Osteoblast (primary cell): ENCODE measurements at places on chromosomes 16 and 17. TPM values are rescaled to one million over a fixed set of nuclear protein-coding genes. Genes with fewer than 3 reads are reported as not detected.
A peak's percentile ranks its signal among the peaks of the same experiment; 100 is the strongest.

DNA sequence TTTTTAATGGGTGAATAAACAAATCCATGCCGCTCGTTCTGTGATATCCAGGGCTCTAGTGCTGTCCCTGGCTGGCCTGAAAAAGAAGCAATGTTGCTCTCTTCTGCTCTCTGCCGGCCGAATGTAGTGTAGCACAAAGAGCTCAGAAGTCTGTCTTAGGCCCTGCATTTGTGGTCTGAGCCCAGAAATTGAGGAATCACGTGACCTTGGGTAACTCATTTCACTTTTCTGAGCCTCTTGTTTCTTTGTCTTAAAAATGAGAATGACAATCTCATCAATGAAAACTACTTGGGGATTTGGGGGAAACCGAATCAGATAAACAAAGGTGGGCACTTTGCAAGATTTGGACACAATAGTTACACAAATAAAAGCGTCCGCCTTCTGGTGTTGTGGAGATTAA, 381.6 kb upstream of the ASIC2 start:
- DNase-seq, result no peak

GRCh38 chr17:55722742-55723487, at the start of gene TMEM100:
TSS of gene TMEM100 (minus strand) at chr17:55722864. CDS start at chr17:55721070, 1,794 bp downstream.
- peak; percentile 75 for DNase-seq

DNA sequence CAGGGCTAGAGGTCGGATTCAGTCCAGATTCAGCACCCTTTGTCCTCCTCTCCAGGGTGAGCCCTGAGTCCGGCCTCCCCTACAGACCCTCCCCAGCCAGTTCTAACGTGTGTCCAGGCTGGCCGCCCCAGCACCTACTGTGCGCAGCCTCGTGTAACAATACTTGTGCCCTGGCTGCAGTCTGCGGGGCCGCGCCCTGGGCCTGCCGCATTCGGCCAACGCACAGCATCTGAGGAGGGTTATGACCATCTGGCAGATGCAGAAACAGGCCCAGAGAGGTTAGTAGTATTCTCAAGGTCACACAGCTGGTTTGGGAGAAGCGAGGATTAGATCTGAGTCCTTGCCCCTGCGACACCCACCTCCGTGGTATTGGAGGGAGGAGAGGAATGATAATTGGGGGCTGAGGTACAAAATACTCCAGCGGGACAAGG, 968 bp downstream of the RIPOR1 start:
- peak; percentile 90 for DNase-seq

DNA sequence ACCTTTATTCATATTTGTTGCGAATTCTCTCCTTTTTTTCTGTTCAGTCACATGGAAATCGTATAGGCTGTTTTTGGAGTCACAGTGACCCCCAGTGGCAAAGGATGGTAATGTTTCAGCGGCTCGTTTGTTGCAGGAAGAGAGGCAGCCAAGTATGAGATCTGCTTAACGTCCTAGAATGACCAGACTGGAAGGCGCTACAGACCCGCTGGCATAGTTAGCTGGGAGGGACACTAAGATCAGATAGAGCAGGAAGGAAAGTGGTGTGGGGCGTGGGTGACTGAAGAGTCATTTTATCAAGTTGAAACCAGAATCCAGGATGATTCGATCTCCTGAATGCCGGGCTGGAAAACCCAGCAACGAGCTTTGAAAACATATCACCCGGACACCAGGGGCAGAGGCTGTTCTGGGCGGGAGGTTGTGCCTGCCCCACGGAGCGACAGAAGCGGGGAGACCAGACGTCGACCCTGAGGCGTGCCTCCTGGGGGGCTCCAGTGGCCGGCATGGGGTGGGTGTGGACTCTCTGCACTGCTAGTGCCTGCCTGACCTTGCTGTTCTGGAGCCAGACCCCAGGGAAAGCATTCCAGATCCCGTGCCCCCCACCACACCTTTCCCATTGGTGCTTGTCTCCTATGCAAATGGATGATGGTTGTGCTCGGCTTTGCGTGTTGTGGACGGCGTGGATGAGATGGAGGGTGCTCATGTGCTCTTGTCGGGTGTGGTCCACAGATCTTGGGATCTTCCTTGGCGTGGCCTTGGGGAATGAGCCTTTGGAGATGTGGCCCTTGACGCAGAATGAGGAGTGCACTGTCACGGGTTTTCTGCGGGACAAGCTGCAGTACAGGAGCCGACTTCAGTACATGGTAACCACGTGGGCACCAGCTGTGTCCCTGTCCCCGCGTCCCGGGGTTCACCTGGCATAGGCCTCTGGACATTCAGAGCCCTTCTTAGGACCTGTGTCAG, 7.7 kb downstream of the IL34 start:
- peak; percentile 93 for DNase-seq

DNA sequence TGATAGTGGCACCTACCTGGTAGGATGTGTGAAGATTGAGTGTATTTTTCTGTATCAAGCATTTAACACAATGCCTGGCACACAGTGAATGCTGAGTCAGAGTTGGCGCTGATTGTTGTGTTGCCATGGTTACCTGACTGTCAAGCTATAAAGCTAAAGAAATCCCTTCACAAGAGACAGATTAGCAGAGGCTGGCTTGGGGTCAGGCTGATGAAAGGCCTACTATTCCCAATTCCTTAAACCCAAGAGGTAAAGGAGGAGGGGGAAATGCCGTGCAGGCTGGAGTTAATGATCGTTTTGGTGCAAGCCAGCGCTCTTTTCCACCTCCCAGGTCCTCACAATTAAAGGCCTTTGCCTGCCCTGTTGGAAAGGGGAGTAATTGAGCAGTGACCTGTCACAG, 5.9 kb downstream of the CLEC19A start:
- no peak for DNase-seq

DNA sequence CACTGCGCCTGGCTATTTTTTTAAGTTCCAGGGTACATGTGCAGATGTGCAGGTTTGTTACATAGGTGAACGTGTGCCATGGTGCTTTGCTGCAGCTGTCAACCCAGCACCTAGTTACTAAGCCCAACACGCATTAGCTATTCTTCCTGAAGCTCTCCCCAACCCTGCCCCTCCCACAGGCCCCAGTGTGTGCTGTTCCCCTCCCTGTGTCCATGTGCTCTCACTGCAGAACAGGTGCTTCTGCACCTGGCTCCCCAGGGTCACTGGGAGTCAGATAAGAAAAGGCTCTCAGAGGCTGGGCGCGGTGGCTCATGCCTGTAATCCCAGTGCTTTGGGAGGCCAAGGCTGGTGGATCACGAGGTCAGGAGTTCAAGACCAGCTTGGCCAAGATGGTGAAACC, 6.2 kb downstream of the HASPIN start:
- no peak for DNase-seq

DNA sequence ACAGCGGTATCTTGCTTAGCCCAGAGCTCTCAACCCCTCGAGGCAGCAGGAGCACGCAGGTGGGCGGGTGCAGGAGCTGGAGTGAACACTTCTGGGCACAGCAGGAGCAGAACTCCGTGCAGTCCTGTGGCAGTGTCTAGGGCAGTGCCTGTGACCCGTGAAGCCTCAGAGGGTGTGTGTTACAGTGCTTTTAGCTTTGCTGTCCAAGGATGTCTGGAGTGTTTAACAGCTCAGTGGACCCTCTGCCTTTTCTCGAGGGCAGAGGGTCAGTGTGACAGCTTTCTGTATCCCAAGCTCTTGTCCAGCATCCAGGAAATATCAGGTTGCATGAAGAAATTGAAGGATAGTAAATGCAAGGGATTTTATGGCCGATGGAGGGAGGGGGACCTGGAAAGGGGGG, 16.4 kb upstream of the SSTR5 start:
- DNase-seq, result no peak

DNA sequence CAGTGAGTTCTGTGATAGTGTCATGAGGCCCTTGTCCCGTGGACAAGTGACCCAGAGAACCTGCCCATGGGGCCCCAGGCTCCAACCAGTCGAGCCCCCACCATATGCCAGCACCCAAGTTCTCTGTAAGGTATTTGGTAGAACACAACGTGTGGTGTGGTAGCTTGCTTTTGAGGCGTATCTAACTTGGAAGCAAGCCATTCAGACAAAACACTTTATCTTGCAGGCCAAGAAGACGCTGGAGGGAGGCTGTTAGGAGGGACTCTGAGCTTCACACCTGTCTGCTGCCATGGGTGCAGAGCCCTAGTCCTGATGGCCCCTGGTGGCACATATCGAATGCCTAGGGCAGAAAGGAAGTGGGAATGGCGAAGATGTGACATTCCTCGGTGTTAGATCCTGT, 1.6 kb downstream of the NDUFAF8 start:
- DNase-seq, result no peak

DNA sequence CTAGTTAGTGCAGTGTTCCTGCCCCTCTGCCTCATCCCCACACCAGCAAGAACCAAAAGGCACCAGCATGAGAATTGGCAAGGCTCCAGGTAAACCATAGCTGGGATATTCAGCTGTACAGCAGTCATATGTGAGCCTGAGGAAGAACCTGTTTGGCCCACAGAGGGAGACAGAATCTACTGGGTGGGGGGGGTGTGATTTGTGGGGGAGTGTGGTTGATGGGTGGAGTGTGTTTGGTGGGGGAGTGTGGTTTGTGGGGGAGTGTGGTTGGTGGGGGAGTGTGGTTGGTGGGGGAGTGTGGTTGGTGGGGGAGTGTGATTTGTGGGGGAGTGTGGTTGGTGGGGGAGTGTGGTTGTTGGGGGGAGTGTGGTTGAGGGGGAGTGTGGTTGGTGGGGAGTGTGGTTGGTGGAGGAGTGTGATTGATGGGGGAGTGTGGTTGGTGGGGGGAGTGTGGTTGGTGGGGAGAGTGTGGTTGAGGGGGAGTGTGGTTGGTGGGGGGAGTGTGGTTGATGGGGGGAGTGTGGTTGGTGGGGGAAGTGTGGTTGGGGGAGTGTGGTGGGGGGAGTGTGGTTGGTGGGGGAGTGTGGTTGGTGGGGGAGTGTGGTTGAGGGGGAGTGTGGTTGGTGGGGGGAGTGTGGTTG, 19.5 kb downstream of the MINK1 start:
- DNase-seq, result peak; percentile 93

GRCh38 chr16:11024333-11025053, 80.1 kb downstream of the CLEC16A start:
- no peak for DNase-seq

DNA sequence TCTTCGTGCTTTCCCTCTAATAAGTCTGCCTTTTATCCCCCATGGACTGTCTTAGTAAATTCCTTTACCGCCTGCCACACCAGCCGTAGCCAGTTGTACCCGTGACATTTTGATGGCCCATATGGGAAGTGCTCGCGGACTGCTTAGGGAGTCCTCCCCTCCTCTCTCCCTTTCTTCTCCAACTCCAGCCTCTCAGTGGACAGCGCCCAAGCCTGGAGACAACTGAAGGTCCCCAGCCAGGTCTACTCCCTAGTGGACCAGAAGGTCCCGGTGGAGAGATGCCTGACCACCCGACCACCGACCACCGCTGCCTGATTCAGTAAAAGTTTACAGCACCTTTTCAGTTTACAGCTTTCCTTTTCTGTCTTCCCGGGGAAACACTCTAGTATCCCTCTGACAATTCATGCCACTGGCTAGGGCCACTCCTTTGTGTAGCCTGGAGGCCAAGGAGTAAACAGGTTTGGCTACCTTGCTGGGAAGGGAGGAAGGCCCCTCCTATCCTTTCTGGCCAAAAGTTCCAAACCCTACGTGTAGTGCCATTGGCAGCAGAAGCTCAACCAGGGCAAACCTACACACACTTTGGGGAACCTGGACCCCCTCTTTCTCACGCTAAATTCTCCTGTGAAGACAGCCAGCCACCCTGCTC, 18.0 kb downstream of the CTRB2 start:
- DNase-seq, result no peak

The ITGAD gene
- not detected in 2 replicates for total RNA-seq

The TBC1D3G gene
- total RNA-seq, result 2.9 TPM in 1 of 2 replicates, not detected in the other

The TBC1D3K gene
- not detected in 2 replicates for total RNA-seq

The C17orf50 gene
- total RNA-seq, result not detected in 2 replicates

The KCNG4 gene
- total RNA-seq, result not detected in 2 replicates

The STAC2 gene
- total RNA-seq, result under 0.01 TPM in 1 of 2 replicates, not detected in the other

The PITPNM3 gene
- 1.8 TPM in 2 replicates for total RNA-seq

The CCL2 gene
- 56.3 and 70.9 TPM in 2 replicates for total RNA-seq

The UTS2R gene
- not detected in 2 replicates for total RNA-seq
